MCF 10A (cell line): ENCODE measurements at places on chromosomes 3 and 15.

- peak; percentile 76 for DNase-seq
Observed at GRCh38 chr15:95684693-95685115, 645.8 kb upstream of the NR2F2 start.

GRCh38 chr3:122728186-122728585 lies 47.5 kb downstream of the PARP14 start:
- no peak for DNase-seq

DNA sequence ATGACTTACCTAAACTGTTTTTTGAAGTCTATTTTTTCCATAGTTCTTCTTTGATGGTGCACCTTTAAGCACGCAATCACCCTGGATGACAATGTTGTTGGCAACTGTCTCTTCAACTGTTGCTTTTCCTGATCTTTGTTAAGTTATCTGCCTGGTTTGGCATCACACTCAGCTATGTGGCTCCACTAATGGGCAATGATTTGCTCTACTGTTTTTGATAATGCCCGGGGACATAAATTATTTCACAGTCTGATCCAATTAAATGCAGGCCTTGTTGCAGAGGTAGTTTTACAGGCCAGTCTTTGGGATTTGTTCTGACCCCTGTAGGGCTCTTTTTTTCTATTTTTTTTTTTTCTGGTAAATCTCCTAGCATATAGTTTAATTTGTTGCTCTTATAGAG lies 436.3 kb downstream of the ZNF385D start:
- no peak for DNase-seq

DNA sequence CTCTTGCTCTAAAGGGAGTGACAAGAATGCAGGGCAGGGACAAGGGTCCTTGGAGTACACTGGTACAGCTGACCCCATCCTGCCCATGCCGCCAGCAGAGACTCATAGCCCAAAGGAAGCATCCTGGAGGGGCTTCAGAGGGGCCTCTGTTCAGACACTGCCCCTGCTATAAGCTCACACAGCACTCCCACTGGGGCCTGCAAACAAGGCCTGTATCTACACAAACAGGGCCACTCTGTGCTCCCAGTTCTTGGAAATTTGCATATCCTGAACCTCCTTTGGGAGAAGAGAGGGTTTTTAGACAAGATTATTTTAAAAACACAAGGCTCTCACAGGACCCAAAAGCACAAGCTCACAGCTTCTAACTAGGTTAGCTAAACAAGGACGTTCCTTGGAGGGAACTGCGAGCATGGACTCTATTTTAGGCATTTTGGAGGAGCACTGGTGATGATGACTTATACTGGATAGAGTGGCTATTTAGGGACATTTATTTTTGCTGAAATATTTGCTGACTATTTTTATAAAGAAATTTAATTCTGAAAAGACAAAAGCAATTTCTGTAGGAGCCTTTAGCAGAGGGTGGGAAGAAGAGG lies 16.4 kb upstream of the ANKRD34C start:
- no peak for DNase-seq

DNA sequence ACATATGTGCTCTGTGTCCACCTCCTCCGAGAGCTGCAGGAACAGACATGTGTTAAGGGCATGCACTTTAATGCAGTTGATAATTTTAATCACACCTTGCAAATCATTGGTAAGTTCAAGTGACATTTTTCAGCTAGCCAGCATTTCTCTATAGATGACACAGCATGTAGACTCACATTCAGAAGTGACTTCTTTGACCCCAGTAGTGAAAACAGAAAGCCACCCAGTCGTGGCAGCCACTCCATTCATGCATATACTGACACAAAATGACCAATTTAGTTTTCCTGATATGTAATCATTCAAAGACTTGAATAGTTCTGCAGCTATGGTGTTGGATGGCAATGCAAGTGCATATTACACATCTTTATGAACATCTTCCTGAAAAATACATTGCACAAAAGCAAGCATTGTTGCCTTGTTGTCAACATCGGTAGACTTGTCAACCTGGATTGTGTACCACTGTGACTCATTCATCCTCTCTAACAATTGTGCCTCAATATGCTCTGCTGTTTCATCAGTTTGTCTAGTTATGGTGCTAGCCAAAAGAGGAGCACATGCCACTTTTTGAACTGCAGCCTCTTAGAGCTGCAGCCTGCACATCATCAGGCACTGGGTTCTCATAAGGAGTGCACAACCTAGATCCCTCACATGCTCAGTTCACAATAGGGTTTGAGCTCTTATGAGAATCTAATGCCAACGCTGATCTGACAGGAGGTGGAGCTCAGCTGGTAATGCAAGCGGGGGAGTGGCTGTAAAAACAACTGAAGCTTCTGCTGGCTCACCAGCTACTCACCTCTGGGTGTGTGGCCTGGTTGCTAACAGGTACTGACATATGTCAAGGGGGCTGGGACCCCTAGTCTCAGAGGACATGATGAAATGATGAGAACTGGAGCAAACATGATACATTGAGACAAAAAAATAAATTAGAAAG lies 622.0 kb downstream of the PYDC2 start:
- peak; percentile 60 for DNase-seq

- DNase-seq, result peak; percentile 66
Observed at GRCh38 chr3:51887620-51888019, 12.2 kb upstream of the IQCF5 start.

- no peak for DNase-seq
Observed at GRCh38 chr3:17014709-17015108, 130.0 kb downstream of the PLCL2 start.

DNA sequence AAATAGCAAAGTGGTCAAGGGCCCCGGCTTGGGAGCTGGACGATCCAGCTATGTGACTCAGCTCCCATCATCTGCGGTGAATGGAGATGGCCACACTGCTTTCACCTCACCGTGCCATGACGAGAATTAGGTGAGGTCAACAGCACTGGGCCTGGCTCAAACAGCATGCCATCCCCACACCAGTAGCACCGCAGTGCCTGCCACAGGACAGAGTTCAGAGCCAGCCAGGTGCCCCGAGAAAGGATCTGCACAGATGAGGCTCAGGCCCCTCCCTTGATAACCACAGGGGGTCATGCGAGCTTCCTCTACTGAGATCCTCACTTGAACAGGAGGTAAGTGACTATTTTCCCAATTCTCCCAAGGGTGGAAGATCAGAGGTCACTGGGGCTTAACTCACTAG lies 29.4 kb downstream of the ZXDC start:
- no peak for DNase-seq

DNA sequence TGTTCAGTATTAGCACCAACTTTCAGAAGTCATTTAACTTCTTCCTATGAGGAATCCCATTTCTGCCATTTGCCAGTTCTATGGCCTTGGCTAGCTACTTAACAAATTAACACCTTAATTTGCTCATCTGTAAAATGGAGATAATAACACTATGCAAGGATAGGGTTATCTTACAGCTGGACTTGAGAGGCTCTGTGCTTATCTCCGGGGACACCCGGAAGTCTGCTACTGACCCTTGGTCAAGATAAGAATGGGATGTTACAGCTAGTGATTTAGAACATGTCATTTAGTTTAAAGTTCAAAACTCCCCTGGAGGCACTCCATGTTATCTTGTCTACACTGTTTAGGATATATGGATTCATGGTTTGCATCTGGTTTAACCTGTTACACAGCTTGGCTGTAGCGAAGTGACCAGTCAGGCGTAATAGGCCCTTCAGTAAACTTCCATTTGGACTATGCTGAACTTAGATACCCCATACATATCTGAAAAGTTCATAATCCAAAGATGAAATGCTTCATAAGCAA lies 156.0 kb upstream of the CD96 start:
- DNase-seq, result no peak

DNA sequence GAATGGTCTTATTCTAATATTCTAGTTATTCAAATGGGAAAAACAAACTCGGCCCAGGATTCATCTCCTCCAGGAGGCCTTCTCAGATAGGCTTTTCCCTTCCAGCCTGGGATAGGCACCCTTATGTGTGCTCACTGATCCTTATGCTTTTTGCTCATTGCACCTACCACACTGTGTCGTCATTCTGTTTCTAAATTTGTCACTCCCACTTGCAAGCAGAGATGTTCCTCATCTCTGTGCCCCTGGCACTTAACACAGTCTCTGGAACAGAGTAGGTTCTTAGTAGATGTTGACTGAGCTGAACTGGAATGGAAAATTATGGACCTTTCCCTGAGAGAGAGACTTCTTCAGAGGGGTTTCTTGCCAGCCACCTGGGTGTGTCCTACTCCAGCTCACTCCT lies 18.7 kb upstream of the SPG11 start:
- no peak for DNase-seq

GRCh38 chr3:142501004-142501926 lies 53.4 kb upstream of the XRN1 start:
- DNase-seq, result peak; percentile 42

GRCh38 chr3:77475507-77475906 lies 435.6 kb downstream of the ROBO2 start:
- peak; percentile 1 for DNase-seq

- DNase-seq, result no peak
Observed at GRCh38 chr3:135495891-135496290, 469.6 kb upstream of the PPP2R3A start.

GRCh38 chr3:149632225-149632624 lies 25.6 kb downstream of the WWTR1 start:
- no peak for DNase-seq

DNA sequence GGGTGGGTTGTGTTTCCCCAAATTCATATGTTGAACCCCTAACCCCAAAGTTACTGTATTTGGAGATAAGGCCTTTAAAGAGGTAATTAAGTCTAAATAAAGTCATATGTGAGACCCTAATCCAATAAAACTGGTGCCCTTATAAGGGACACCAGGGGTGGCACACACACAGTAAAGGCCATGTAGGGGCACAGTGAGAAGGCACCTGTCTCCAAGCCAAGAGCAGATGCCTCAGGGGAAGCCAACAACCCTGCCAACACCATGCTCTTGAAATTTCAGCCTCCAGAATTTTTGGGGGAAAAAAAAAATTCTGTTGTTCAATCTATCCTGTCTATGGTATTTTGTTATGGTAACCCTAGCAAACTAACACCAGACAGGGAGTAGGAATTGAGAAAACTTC lies 1.5 kb upstream of the GMNC start:
- DNase-seq, result no peak

- DNase-seq, result no peak
Observed at GRCh38 chr3:126268866-126269265, 88.3 kb downstream of the KLF15 start.

DNA sequence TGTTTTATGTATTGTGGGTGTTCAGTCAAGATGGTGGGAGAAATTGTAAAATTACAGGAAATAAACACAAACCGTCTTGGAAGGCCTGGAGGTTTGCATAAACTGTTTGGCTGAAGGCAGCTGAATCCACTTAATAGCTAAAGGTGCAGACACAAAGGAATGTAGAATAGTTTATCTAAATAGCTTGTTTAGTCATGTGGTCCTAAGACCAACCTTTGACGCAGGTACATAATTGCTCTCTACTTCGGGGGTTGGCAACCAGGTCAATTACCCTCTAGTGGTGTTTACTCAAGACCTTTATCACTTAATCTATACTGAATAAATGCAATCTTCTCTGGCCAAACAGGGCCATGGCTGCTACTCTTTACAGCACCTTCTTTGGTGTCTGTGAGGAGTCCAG lies 502.8 kb downstream of the IGSF11 start:
- DNase-seq, result no peak

DNA sequence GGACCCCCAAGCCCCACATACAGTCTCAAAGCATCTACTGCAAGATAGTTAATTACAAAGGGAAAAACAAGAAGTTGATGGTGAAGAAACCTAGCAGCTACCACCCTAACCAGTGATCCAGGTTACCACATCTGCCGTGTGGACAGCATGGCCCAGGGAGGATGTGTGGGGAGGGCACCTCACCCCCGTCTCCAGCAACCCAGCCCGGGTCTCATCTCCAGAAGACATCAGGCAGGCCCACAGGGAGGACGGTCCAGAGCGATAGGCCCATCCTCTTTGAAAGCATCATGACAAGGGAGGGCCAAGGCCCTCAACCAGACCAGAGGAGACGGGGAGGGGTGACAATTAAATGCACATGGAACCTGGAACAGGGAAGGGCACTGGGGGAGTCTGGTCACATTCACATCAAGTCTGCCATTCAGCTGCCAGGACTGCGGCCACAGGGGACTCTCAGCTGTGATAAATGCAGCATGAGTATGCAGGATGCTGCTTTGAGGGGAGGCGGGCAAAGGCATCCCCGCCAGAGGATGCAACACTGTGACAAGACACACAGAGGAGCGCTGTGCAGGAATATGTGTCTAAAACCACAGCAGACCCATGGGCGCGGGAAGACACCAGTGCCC lies 18.8 kb downstream of the ZXDC start:
- no peak for DNase-seq

DNA sequence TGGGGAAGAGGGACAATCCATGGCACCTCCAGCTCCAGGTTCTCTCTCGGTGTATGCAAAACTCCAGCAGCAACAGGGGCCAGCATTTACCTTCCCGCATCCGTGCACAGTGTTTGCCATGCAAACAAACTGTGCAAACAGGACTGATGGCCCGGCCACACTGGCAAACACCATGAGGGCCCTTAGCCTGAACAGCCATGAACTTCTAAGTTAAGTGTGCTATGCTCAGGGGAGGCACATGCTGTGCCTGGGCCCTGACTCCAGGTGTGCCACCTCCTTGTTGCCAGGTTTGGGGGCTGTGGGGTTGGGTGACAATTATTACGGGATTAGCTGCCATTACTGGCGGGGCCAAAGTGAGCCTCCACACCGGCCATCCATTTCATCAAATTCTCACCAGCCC lies 57.5 kb downstream of the CACNA2D2 start:
- no peak for DNase-seq

- DNase-seq, result no peak
Observed at GRCh38 chr3:16119887-16120286, 54.6 kb upstream of the GALNT15 start.

GRCh38 chr15:66822114-66822513 lies 120.1 kb downstream of the SMAD6 start:
- DNase-seq, result no peak

DNA sequence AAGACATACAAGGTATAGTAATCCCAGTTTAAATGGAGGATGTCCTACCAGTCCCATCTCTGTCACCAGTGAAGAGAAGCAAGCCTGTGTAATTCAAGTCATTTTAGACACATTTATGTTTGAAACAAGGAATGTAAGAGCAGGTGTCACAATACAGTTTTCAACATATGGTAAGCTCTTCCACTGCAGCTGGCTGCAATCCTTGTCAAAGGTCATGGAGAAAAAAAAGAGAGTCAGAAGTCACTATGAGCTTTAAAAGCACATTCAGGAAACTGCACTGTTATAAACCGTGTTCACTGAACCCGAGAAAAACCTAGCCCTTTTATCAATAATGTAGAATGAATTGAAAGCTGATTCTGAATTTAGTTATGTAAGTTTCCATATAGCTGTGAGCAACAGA lies 206.4 kb downstream of the NAALADL2 start:
- no peak for DNase-seq

GRCh38 chr15:40010686-40011085 lies 28.3 kb downstream of the SRP14 start:
- DNase-seq, result peak; percentile 73

GRCh38 chr3:108966773-108967172 lies 13.1 kb upstream of the GUCA1C start:
- DNase-seq, result no peak

DNA sequence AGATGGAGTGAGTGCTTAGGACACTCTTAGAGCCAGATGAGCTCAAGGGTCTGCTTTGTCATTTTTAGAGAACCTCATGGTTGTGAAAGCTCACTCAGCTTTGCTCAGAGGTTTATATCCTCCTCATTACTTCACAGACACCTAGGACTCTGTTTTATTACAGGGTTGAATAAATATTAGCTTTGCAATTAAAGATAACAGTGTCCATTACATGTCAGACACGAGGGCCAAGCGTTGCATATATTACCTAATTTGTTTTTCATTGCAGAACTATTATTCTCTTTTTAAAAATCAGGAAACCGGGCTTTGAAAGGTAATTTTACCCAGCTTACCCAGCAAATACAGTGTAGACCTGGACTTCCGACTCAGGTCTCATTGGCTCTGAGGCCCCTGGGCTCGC lies 16.1 kb downstream of the MAP6D1 start:
- no peak for DNase-seq
